ENCODE measurements at places on chromosomes 7 and 10. TPM values are rescaled to one million over a fixed set of nuclear protein-coding genes. Genes with fewer than 3 reads are reported as not detected.

The ECHDC3 gene
- 45.2 TPM for total RNA-seq

DNA sequence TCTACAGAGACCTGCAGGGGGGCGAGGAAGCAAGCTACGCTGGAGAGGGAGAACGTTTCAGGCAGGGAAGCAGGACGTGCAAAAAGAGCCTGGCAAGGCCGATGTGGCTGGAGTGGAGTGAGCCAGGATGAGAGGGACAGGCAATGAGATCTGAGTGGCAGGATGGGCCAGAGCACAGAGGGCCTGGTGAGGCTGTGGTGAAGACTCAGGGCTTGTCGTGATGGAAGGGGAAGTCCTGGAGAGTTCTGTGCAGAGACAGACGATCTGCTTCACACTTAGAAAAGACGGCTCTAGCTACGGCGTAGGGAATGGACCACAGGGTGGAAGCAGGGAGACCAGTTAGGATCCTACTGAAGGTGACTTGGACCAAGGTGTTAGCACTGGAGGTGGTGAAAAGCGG lies 87.0 kb downstream of the SH3PXD2A start:
- no peak for DNase-seq

DNA sequence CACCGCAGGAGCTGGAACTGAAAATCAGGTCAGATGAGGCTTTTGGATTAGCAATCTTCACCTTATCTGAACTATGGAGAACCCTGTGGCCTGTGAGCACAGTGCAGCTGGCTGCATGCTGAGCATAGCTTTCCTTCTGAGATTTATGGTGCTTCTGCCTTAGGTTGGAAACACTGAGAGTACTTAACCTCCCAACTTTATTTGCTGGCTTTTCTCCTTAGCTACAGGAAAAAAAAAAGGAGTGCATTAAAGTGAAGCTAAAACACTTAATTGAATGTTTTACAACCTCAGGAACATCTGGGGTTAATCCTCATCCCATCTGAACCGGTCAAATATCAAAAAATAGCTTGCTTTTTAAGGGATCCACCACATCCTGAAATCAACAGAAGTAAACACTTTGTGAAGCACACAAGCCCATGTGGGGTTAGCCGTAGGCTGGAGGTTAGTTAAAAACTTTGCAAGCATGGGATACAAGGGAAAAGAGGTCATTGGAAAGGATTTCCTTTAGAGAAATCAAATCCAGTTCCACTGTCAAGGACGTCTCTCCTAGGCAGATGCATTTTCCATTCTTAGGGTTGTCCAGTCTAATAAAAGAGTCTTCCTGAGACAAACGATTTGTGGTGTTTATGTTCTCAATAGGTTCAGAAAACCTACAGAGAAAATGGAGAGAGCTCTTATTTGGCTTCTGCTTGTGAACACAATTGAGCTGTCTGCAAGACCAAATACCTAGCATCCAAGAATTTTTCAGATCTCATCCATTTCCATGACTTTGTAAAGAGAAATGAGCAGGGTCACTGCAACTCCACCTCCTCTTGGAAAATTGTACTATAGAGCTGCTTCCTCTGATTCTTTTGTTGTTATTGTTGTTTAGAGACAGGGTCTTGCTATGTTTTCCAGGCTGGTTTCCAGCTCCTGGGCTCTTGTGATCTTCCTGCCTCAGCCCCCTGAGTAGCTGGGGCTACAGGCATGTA lies 470.4 kb upstream of the IGFBP3 start:
- no peak for DNase-seq

DNA sequence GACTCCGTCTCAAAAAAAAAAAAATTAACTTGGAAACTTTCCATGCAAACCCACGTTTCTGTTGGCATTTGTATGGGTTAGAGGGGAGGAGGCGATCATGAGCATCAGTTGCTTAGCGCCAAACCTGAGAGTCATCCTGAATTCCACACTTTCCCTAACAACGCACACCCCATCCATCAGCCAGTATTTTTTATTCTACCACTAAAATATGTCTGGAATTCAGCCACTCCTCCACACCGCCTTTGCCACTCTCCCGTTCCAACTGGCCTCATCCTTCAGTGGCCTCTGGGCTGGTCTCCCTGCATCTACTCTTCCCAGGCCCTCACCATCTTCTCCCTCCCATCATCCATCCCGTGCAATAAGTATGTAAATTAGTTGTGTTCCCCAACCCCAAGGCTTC lies 4.7 kb upstream of the LMBR1 start:
- peak; percentile 15 for DNase-seq

GRCh38 chr10:13234172-13234571 lies at the start of gene UCMA:
TSS of gene UCMA (minus strand) at chr10:13234374. CDS start at chr10:13234258, 116 bp downstream.
- DNase-seq, result no peak

- no peak for DNase-seq
These were observed 12.1 kb downstream of the PNLIPRP1 start for GRCh38 chr10:116602648-116603400.

Data from MG63 (cell line).